ENCODE measurements at places on chromosomes 2 and 18.

GRCh38 chr2:201254081-201254730, 6.1 kb upstream of the CASP8 start:
- no peak for DNase-seq

DNA sequence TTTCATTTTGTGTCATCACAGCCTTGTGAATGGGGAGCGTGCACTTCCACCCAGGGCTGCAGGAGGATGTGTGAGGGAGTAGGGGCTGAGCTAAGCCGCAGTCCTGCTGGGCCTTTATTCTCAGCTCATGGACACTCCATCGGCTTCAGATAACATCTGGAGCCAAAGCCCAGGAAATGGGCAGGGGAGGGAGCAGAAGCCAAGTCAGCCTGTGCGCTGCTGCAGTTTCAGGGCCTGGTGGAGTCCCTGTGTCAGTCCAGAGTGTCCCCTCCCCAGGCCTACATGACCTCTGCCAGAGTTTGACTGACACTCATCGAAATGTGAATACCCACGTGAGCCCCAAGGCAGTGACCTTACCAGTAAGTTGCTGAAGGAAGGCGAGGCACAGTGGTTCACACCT, 242.2 kb downstream of the LOXHD1 start:
- DNase-seq: no peak

DNA sequence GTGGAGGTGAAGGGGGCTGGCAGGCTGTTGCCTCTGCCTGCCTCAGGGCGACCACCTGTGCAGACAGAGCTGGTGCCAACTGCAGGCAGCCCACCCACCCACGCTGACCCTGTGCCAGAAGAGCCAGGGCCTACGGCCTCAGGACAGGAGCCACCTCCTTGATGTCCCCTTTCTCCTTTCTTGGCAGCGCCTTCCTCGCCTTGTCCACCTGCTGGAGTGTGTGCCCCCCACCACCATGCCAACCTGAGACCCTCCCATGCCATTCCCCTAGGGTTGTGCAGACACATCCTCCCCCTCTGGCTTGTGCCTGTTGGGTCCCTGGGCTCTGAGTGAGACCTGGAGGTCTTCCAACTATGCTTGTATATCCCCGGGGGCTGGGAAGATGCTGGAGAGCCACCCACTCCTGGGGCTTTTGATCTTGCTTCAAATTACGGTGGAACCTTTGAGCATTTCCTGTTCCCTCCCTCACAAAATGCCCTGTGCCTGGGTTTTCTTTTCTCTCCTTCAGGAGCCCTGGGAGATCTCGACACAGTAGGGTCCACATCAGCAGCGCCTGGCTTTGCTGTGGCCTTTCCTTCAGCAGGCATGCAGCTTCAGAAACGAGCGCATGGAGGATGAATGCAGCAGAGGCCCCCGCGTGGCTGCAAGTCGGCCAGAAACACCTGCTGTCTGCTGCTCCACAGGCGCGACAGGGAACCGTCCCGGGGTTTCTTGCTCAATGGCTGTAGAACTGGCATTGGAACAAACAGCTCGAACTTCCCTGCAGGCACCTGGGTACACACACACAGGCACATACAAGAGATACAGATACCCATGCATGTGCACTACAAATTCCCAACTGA, 65.9 kb upstream of the SH3RF3 start:
- no peak for DNase-seq

GRCh38 chr2:225041207-225041850, 939 bp downstream of the DOCK10 start:
- DNase-seq: peak; percentile 42

- DNase-seq: no peak
These were observed 257.3 kb downstream of the TWIST2 start for GRCh38 chr2:239105234-239105633.
